Psoas muscle (tissue), 8 donors: ENCODE measurements at places on chromosomes 5 and 9. TPM values are rescaled to one million over a fixed set of nuclear protein-coding genes. Genes with fewer than 3 reads are reported as not detected.

MOB3B gene
- total RNA-seq = 1.1 TPM

ALDH7A1 gene
- total RNA-seq = 26.7 TPM

FOXD4L5 gene
- 0.20 TPM for total RNA-seq

HBEGF gene
- 33.5 TPM for total RNA-seq

CARTPT gene
- not detected for total RNA-seq

IFNA21 gene
- total RNA-seq = not detected

TNPO1 gene
- 75.0 TPM for total RNA-seq

SHISAL2B gene
- not detected for total RNA-seq

LECT2 gene
- not detected for total RNA-seq

CEL gene
- 0.84 TPM for total RNA-seq

GRCh38 chr9:8724284-8725018 lies 924.9 kb upstream of the DMAC1 start:
- H3K4me1 ChIP-seq = no peaks in the 10 kb centered on the region
- no peak for DNase-seq
- no peak overlapping the region for H3K4me3 ChIP-seq
- no peaks in the 10 kb centered on the region for H3K36me3 ChIP-seq

GRCh38 chr5:169703813-169704212 lies 66.7 kb downstream of the DOCK2 start:
- H3K4me3 ChIP-seq = no peak overlapping the region
- H3K36me3 ChIP-seq = no peaks in the 10 kb centered on the region
- H3K4me1 ChIP-seq = no peaks in the 10 kb centered on the region
- DNase-seq = no peak
- no peaks in the 10 kb centered on the region for H3K27me3 ChIP-seq

DNA sequence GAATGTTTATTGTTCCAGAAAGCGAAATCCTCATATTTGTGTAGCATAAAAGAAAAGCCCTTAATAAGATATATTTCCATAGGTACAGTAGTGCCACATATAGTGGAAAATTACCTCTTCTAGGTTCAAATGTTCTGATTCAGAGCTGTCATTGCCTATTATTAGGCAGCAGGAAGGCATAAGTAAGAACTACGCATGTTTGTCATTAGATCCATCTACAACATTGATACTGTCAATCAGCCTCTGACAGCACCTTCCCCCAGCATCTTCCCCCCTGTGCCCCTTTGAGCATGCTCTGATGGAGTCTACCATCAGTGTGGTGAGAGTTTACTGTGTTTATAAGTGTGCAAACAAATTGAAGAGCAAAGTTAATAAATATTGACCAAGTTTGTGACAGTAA lies 816.1 kb downstream of the TLE4 start:
- H3K4me3 ChIP-seq = no peak overlapping the region
- DNase-seq = no peak
- H3K27me3 ChIP-seq = no peaks in the 10 kb centered on the region
- no peaks in the 10 kb centered on the region for H3K4me1 ChIP-seq
- H3K27ac ChIP-seq = no peak overlapping the region

DNA sequence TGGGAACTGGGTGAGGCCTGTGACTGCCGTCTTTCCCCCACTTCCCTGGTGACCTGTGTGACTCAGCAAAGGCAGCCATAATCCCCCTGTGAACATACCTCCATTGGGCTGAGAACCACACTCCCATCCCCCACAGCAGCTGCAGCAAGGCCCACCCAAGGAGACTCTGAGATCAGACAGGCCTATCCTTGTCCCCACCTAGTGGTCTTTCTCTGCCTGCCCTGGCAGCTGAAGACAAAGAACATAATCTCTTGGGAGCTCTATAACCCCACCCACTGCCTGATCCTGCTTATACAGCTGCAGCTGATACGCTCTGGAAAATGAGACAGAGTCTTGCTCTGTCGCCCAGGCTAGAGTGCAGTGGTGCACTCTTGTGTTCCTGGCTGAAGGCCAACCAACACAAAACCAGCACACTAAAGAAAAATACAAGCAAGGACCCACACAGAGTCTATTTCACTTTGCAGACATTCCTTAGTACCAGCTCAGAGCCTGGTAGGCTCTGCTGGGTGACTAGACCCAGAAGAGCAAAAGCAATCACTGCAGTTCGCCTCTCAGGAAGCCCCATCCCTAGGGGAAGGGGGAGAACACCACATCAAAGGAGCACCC lies 106.7 kb downstream of the MCTP1 start:
- no peak overlapping the region for H3K27ac ChIP-seq
- no peaks in the 10 kb centered on the region for H3K36me3 ChIP-seq
- no peaks in the 10 kb centered on the region for H3K4me1 ChIP-seq

GRCh38 chr9:98931600-98932389 lies 11.9 kb upstream of the COL15A1 start:
- DNase-seq = no peak
- no peak overlapping the region for H3K4me3 ChIP-seq
- H3K4me1 ChIP-seq = no peaks in the 10 kb centered on the region

DNA sequence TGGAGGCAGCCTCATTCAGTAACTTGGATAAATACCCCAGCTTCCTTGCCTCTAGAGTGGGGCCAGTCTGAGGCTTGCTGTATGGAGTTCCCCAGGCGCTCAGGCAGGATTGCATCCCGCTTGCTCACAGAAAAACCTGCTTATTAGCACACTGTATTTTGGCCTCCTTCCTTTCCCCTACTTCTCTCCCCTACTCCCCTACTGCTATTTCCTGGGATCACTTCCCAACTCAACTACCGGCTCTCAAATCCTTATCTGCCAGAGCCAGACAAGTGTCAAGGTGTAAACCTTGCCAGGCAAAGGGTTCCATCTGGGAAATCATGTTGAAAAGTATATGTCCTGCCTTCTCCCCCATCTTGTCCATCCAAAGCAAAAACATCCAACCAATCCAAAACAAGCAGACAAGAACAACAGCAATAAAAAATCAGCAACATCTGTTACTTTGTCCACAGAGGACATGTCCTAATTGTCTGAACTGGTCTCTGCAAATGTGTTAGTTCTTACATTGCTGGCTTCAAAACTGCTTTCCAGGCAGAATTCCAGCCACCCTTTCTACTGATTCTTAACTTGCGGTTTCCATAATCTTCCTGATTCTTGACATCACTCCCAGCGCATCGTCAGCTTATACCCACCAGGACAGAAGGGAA lies 164.1 kb upstream of the SEMA6A start:
- no peak overlapping the region for H3K27ac ChIP-seq
- no peaks in the 10 kb centered on the region for H3K4me1 ChIP-seq
- H3K4me3 ChIP-seq = no peak overlapping the region
- H3K27me3 ChIP-seq = peaks cover 2% of the 10 kb centered on the region
- H3K36me3 ChIP-seq = no peaks in the 10 kb centered on the region
- DNase-seq = no peak

DNA sequence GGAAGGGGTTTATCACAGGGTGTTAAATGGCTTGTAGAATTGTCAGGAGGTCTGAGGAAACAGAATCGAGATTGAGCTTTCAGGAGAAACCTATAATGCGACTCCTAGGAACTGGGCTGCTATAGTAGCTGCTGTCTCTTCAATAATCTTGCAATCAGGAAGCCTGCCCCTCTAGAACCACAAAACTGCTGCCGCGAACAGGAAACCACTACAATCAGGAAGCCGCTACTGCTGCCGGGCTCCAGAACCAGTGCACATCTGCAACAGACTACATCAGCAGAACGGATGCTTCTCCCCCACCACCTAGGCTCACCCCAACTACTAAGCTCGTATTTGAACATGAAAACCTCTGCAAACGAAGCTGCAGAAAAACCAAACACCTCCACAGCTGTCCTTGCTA lies 31.6 kb downstream of the TNFSF8 start:
- H3K4me3 ChIP-seq = no peak overlapping the region
- H3K27ac ChIP-seq = no peak overlapping the region
- no peaks in the 10 kb centered on the region for H3K27me3 ChIP-seq
- no peaks in the 10 kb centered on the region for H3K36me3 ChIP-seq

GRCh38 chr9:119500072-119500771 lies 131.0 kb upstream of the BRINP1 start:
- H3K27me3 ChIP-seq = no peaks in the 10 kb centered on the region
- no peaks in the 10 kb centered on the region for H3K4me1 ChIP-seq
- no peak for DNase-seq
- no peaks in the 10 kb centered on the region for H3K36me3 ChIP-seq

GRCh38 chr5:151406322-151406947 lies 41.0 kb upstream of the SLC36A1 start:
- H3K36me3 ChIP-seq = no peaks in the 10 kb centered on the region
- no peak overlapping the region for H3K4me3 ChIP-seq
- peaks cover 9% of the 10 kb centered on the region for H3K4me1 ChIP-seq
- no peaks in the 10 kb centered on the region for H3K27me3 ChIP-seq
- DNase-seq = no peak
- H3K27ac ChIP-seq = no peak overlapping the region

GRCh38 chr5:66628561-66628960 lies 32.4 kb downstream of the MAST4 start:
- no peak for DNase-seq
- no peaks in the 10 kb centered on the region for H3K27me3 ChIP-seq
- H3K4me1 ChIP-seq = no peaks in the 10 kb centered on the region
- H3K27ac ChIP-seq = no peak overlapping the region
- H3K36me3 ChIP-seq = no peaks in the 10 kb centered on the region

- H3K36me3 ChIP-seq = no peaks in the 10 kb centered on the region
- no peak overlapping the region for H3K4me3 ChIP-seq
- H3K27me3 ChIP-seq = peaks cover 8% of the 10 kb centered on the region
- H3K4me1 ChIP-seq = peaks cover 13% of the 10 kb centered on the region
- H3K27ac ChIP-seq = no peak overlapping the region
Measured at GRCh38 chr5:147451193-147451592, 58.7 kb downstream of the DPYSL3 start.
